ENCODE measurements at places on chromosomes 12 and 14.
A peak's percentile ranks its signal among the peaks of the same experiment; 100 is the strongest.

DNA sequence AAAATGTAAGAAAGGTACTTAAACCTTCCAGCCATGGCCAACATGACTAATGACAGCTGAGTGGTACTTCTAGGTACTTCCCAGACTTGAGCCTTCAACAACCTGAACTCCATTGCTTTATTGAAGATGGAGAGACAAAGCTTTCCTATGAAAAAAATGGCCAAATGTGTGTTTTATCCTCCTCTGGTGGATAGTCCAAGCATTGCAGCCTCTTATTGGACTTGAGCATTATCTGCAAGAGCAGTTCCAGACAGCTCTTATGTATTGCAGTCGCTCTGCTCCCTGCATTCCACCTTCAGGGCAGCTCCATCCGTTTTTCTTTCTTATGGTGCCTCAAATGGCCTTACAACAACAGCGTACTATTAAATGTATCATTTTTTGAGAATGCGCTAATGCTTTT lies 588.2 kb downstream of the NRXN3 start:
- DNase-seq, result peak; percentile 82

- DNase-seq, result no peak
These were observed 151.9 kb upstream of the NRXN3 start for GRCh38 chr14:78018283-78018682.

GRCh38 chr12:49801141-49802063 lies 26.8 kb downstream of the NCKAP5L start:
- DNase-seq, result no peak

GRCh38 chr14:70776197-70776596 lies 33.1 kb downstream of the MAP3K9 start:
- no peak for DNase-seq

- peak; percentile 41 for DNase-seq
These were observed 58.0 kb downstream of the TRAFD1 start for GRCh38 chr12:112183141-112184021.

DNA sequence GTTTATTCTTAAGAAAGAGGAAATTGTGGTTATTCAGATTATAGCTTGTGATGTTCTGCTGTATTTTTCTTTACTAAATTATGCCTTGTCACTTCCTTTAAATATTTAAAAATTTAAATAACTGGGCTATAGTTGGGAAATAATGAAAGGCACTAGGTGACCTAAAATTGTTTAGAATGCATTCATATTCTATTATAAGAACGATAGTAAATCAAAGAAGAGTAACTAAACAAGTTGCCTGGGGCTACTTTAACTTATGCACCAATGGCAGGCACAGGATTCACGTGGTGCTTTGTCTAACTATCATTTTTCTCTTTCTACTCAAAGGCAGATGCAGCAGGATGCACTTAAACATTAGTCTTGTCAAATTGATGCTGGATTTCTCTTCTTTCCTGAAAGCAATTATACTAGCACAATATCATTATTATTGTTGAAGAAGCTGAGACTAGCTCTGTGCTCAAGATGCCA lies 190.7 kb upstream of the PPFIA2 start:
- DNase-seq, result no peak

GRCh38 chr12:6534945-6535696 lies 804 bp downstream of the GAPDH start:
- DNase-seq, result peak; percentile 80

GRCh38 chr14:38592764-38593442 lies 337.0 kb upstream of the CLEC14A start:
- peak; percentile 78 for DNase-seq

DNA sequence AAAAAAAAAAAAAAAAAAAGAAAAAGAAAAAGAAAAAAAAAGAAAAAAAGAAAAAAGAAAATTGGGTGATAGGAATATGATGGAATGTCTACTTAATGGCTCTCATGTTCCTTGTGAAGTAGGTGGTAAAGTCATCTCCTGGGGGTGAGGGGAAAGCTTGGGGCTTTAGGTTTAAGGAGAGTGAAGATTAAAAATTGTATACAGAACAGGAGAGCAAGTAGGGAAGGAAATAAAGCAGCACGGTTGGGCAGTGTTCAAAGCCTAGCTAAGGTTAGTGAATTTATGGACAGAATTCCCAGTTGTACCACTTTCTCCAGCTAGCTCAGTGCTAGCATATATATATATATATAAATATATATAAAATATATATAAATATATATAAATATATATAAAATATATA lies 40.0 kb upstream of the SLC2A13 start:
- peak; percentile 32 for DNase-seq

DNA sequence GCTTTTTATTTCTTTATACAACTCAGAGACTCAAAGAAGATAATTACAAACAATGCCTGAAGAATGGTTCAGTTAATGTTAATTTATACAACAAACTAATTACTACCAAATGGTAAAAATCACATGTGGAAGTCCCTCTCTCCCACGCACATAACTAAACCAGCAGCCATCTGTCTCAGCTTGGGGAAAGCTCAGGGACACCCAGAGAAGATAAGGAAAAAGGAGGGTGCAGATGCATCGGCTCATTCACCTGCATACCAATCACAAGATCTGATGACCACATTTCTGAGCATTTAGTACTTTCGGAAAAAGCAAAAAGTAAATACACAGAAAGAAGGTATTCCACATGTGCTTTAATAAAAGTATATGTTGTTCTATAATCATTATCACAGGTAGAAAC lies 136.3 kb downstream of the SOX5 start:
- DNase-seq, result peak; percentile 67

- DNase-seq, result no peak
These were observed 411.6 kb downstream of the CCER1 start for GRCh38 chr12:90543374-90543773.

DNA sequence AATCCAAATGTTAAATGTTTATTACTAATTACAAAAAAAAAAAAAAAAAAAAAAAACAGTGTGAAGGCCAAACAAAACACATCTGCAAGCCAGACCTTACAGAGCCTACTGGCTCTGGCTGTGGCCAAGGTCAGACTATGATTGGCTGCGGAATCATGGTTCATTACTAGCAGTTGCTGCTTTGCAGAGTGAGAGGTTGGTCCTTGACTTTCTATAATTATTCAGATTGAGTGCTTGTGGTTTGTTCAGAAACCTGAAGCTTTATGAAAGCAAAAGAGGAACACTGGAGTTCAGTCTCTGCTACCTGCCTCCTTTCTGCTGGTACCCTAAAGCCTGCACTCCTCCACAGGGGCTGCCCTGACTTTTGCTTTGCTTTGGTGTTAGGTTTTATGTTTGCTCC lies 550.9 kb downstream of the BCL11B start:
- DNase-seq, result no peak

GRCh38 chr12:89177802-89178395 lies 174.4 kb downstream of the DUSP6 start:
- no peak for DNase-seq

DNA sequence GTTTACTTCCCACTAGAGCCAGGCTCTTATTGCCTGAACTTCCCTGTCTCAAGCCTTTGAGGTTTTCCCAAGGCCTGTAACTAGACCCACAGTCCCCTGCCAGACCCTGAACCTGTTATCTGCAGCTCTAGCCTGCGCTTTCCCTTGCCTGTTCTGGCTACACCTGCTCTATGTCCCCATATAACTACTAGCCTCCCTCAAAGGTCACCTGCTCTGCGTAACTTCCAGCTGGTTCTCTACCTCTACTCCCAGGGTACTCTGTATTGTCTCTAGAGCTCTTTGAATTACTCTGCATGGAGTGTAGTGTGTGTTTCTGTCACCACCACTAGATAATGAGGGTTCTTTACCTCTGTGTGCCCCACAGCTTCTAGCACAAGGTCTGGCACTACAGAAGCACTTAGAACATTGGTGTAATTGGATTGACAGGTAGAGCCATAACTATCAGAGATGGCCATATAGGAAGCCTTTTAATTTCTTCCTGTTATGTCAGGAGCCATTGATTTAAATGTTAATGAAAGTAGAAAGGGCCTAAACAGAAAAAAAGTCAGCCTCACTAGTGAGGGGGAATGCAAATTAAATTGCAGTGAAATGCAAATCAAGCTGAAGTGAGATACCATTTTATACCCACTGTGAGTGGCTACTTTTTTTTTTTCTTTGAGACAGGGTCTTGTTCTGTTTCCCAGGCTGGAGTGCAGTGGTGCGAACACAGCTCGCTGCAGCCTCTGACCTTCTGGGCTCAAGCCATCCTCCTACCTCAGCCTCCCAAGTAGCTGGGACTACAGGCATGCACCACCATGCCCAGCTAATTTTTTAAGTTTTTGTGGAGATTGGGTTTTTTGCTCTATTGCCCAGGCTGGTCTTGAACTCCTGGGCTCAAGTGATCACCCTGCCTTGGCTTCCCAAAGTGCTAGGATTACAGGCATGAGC lies 47.8 kb downstream of the EID3 start:
- DNase-seq, result no peak

DNA sequence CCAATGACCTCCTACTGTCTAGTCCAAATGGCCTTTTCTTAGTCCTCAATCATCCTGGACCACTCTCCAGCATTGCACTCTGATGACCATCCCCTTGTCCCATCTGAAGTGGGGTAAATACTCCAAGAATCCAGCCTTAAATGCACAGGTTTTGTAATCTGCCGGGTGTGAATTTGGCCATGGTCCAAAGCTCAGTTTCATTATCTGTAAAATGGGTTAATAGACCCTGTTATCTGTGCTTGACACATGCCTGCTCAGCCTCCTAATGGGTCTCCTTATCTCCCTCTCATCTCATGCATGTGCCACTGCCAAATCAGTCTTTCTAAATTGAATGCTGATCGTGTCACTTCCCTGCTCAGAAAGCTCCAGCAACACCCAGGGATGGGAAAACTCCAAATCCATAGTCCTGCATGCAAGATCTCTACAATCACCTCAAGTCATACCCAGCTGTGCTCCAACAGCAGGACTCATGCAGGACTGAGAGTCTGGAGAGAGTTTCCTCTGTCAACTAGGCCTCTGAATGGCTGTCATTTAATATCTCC lies 22.3 kb downstream of the LGR5 start:
- DNase-seq, result no peak

- peak; percentile 45 for DNase-seq
These were observed 823 bp upstream of the RAB5B start for GRCh38 chr12:55972911-55973598.

DNA sequence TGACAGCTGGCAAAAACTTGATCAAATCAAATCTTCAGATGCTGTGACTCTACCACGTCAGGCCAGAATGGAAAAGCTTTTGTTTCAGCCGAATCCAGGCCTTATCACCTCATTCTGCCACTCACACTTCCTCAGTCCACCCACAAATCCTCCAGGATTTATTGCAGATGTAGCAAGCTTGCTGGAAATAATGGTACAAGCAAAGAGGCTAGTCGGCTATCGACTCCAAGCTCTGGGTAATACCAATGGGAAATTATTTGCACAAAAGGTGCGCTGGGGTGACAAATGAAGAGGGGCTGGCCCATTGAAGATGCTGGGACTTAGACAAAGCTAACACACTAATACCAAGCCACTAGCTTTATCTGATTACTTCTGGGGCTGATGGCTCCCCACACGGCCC lies 250.5 kb downstream of the ASCL1 start:
- peak; percentile 18 for DNase-seq

GRCh38 chr12:24947541-24948419 lies 1.1 kb downstream of the BCAT1 start:
- no peak for DNase-seq

DNA sequence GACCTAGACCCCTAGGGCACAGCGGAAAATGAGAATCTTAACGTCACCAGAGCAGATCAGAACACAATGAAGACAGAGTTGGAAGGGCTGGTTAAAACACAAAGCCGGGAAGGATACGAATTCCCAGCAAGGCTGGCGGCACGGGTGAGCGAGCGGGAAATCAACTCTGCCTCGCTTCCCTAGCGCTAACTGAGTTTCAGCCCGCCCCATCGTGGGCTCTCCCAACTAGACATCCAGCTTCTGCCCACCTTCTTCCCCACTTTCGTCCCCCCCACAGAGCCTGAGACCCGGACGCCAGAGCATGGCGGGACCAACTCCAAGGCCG lies 377 bp downstream of the CCNT1 start:
- DNase-seq, result no peak

DNA sequence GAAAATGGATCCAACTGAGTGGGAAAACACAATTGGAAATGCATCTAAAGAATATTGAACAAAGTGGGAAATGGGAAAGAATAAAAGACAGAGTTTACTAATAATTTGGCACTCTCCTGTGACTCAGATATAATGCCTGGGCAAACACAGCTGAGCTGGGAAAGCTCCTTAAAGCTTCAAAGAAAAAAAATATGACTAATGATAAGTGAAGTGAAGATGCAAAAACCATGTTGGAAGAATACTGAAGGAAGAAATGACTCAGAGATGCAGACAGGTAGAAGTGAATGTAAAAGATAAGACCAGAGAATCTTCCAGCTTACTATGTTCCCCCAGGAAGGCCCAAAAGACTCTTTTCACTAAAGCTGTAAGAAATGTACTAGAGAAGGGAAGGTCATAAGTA lies 62.4 kb upstream of the FOXG1 start:
- no peak for DNase-seq

DNA sequence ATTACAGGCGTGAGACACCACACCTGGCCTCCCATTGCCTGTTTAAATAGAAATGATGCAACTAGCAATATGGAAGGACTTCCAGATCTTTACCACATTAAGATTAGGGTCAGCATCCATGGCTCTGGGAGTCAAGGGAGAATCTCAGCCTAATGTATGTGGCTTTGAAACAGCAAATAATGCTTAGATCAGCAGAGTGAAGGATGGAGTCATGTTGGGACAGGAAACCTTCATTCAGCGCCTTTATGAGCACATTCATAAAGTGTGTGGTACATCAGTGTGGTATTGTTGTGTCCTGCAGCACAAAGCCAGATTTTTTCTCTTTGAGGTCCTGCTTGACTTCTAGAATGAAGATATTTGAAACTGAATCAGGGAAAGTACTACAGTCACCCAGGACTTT lies 15.3 kb upstream of the SPSB2 start:
- DNase-seq, result no peak

- DNase-seq, result no peak
These were observed 45.4 kb upstream of the FGF6 start for GRCh38 chr12:4490973-4491372.

DNA sequence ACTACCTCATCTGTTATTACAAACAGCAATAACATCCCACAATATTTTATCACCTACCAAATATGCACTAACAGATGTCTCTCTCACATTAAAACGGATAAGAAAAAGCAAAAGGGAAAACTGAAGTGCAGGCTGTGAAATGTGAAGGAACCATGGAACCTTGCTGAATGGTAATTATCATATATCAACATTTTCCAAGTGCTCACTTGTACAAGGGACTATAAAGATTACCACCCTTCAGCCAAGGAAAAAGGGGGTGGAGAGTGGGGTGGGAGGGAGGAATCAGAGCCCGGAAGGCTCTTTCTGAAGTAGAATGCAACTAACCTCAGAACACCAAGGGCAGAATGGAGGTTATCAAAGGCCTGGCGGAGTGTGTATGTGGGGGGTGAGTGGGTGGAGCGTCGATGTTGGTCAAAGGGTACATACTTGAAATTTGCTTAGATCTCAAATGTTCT lies 1.2 kb downstream of the SNX6 start:
- DNase-seq, result no peak

- DNase-seq, result no peak
These were observed 106.7 kb downstream of the TMEM30B start for GRCh38 chr14:61174441-61174891.

GRCh38 chr14:104788873-104789663 lies 6.5 kb downstream of the AKT1 start:
- no peak for DNase-seq

GRCh38 chr12:115364921-115365320 lies 680.9 kb upstream of the TBX3 start:
- no peak for DNase-seq

Measured in NCI-H82 (cell line).